Cortex of kidney (tissue), 1 donor: ENCODE measurements at places on chromosomes 3 and 15.

DNA sequence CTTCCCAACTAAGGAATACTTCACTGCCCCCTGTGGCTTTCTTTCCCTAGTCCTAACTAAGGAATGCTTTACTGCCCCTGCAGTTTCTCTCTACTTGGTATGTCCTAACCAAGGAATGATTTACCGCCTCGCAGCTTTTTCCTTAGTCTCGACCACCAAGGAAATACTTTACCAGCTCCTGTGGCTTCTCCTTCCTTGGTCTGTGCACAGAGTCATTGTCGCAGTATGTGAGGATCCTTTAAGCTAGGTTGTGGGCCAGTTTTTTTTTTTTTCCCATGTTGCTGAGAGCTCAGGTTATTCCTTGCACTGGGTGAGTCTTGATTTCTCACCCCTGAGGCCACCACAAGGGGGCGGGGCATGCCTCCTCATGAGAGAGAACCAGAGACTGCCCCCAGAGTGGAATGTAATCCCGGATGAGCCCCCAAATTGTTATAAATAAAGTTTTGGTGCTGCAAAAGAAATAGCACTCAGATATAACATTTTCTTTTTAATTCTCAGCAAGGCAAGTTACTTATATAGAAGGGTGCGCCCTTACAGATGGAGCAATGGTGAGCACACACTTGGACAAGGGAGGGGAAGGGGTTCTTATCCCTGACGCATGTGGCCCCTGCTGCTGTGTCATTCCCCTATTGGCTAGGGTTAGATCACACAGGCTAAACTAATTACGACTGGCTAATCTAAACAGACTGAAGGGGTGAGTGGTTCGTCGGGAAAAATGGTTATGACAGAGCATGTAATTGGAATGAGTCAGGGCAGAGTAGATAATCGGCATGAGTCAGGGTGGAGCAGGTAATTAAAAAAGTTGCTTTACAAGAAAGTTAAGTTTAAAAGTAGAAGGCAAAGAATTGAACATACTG, 27.0 kb downstream of the NDUFB4 start:
- DNase-seq, result no peak

DNA sequence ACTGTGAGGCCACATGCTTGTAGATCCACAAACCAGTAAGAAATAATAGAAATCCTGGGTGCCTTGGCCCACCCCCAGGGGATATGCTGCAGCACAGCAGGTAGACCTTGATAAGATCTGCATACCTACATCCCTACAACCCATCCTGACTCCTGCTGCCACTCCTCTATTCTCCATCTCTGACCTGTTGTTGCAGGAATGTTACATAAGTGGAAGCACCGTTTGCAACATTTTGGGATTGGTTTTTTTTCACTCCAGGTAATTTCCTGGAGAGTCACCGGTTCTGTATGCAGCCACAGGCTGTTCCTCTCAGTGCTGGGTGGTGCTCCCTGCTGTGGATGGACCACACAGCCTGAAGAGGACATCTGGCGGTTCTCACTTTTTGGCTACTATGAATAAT, 16.1 kb upstream of the CSPG5 start:
- DNase-seq, result no peak

DNA sequence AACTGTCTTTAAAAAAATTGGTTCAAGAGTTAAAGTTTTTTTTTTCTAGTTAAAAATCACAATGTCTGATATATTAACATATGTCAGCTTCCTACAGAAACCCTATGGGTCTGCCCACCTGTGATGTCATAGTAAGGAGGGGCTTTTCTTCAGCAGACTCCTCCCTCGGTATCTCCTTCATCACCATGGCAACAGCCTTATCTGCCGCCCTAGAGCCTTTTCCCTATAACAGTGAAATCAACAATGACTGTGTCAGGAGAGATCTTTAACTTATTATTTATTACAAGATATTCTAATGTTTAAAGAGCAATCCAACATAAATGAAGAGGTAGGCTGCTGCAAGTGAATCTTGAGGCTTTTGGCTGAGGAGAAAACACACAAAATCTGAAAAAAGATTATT, 138.7 kb downstream of the PEX5L start:
- DNase-seq, result no peak

DNA sequence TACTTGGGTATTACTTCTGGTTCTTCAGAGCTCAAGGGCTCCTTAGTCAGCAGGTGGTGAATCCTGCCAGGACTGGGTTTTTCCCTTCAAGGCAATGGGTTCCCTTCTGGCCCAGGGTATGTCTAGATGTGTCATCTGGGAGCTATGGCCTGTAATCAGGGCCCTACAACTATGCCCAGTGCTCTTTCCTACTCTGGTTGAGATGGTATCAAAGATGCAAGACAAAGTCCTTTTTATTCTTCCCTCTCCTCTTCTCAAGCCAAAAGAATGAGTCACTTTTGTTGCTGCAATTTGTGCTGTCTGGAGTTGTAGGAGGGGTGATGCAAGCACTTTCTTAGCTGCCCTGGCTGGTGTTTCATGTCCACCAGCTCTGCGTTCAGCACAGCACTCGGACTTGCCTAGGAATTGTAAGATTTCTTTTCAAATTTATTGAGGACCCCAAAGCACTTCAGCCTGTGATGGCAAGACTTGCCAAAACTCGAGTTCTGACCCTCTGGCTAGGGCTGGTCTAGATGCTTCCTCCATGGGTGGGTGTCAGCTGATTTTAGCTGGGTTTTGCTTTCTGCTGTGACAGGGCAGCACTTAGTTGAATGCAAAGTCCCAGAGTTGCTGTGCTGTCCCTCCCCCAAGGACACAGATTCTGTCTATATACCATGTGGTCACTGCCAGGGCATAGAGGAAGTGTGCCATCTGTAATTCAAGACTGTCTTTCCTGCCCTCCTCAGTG, 129.2 kb upstream of the CBLB start:
- no peak for DNase-seq

- no peak for DNase-seq
These were observed 473.4 kb downstream of the NLGN1 start for GRCh38 chr3:173870976-173871375.

- DNase-seq, result no peak
These were observed 91.2 kb downstream of the MB21D2 start for GRCh38 chr3:192826214-192827006.

- DNase-seq, result no peak
These were observed 61.3 kb upstream of the VGLL4 start for GRCh38 chr3:11705049-11705448.

GRCh38 chr15:80434926-80435720, 30.9 kb downstream of the ARNT2 start:
- DNase-seq, result no peak

GRCh38 chr3:25894101-25894500, 104.2 kb downstream of the OXSM start:
- no peak for DNase-seq

DNA sequence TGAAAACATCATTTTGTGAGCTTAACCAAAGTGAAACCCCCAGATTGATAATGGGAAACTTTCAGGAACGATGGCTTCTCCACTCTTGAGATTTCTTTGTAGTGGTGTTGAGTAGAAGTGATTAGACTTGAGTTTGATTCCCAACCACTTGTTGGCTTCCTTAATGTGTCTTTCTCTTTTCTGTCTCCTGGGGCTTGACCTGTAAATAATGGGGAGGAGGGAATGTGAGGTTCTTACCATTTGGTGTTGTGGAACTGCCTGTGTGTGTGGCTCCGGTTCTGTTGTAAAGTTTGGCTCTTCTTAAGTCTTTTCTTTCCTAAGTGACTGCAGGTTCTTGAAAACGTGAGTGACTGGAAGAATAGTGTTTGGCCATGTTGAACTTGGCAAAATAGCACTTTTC, 2.7 kb downstream of the CDV3 start:
- no peak for DNase-seq

DNA sequence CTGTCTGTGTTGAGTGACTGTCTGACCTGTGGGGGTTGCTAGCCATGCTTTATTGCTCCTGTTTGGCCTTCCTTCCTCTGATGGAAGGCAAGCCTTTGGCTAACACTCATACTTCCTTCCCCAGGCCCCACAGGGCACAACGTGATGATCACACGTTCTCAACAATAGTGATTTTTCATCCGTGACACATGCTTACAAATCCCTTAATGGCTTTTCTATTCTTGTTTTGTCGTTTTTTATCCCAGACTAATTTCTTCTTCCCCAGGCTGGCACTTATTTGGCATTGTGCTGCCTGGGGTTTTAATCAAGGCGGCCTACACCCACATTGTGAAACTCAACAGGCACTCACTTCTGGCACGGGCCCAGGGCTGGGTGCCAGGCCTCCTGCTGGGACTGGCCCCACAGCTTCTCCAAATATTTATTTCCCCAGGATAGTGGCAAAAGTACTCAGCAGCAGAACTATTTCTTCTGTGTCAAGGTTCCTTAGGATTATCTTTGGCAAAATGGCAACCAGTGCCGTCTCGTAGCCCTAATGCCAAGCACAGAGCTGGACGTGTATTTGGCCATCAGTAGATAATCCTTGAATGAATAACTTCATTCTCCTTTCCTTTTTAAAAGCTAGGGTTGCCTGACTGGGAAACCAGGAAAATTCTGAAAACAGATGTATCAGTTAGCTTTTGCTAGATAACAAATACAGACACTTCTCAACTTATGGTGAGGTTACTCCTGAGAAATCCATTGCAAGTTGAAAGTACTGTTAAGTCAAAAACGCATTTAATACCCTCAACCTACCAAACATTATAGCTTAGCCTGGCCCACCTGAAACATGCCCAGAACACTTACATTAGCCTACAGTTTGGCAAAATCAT, 30.6 kb downstream of the CMTM7 start:
- peak; percentile 8 for DNase-seq

GRCh38 chr15:73867956-73868355, 5.4 kb upstream of the TBC1D21 start:
- no peak for DNase-seq

DNA sequence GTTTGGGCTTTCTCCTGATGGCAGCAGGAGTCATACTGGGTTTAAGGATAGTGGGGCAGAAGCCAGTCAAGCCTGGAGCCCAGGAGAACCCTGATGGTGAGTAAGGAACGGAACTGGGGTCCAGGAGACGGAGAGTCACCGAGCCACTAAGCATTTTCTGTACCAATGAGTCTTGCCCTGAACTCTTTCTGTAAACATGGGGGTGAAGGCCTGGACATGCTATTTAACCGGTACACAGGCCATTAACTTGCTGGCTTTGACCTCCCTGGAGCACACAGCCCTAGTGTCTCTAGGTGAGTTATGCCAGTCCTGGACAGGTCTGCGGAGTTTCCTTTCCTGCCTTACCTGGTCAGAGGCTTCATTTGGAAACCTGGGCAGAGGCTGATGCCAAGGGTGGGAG, 3.9 kb downstream of the SLC6A6 start:
- DNase-seq, result no peak

- no peak for DNase-seq
These were observed 102.9 kb downstream of the SEMA6D start for GRCh38 chr15:47820057-47820746.

DNA sequence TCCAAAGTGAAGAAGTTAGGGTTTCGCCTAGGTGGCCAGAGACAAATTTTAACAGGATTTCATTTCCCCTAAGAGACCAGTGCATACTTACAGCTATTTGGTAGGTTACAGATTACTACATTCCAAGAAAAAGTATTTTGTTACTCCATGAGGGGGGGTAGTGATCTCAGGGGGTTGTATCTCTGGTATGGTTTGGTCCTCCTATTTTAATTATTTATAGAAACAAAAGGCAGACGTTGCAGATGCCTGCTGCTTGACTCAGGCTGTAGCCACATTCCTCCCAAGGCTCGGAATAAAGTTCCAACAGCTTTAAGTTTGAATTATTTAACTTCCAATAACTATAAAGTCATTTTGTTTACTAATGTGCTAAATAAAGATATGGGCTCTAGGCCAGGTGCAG, 1.3 kb upstream of the TRIM59 start:
- no peak for DNase-seq

- DNase-seq, result no peak
These were observed 69.8 kb upstream of the PPP2R3A start for GRCh38 chr3:135895734-135896121.

DNA sequence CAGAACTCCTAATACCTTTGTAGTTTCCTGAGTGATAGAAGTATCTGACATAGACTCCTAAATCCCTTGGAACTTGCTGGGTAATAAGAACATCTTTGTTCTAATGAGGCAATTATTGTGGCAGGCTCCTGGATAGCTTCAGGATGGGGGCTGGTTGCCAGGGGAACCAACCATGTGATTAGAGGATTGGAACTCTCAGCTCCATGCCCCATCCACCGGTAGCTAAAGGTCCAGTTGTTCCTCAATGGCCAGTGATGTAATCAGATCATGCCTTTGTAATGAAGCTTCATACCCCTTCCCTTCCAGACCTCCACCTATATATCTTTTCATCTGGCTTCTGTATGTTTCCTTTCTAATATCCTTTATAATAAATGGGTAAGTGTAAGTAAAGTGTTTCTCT, 221.2 kb upstream of the ALCAM start:
- no peak for DNase-seq

DNA sequence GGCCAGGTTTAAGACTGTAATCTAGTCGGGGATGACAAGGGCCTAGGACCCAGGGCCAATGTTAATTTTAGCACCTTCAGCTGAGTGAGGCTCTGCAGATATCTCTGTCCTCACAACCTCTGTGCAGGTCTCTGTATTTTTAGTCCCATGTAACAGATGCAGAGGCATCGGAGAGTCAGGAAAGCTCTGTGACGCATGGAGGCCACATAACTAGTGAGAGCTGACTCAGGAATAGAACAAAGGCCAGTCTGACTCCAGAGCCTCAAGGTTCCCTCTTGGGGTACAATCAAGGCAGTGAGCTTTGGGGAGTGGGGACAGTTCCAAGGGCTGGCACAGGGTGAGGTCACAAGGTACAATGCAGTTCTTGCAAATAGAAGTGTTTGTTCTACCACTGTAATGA, 31.0 kb downstream of the FSTL1 start:
- no peak for DNase-seq

DNA sequence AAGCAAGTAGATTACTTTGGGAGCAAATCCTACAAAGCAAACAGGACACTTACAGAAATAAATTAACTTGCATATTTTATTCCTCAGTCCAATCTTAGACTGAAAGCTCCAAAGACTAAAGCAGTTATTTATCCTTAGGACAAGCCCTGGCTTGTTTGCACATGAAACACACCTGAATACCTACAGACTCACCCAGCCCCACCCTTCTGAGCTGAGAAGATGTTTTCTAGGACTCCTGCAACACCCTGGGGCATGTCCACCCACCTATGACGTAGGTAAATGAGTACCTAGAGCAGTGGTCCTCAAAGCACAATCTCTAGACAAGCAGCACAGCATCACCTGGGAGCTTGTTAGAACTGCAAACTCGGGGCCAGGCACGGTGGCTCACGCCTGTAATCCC, 80.8 kb downstream of the ANXA2 start:
- no peak for DNase-seq
